SK-N-SH (cell line): ENCODE measurements at places on chromosomes 4 and X. TPM values are rescaled to one million over a fixed set of nuclear protein-coding genes. Genes with fewer than 3 reads are reported as not detected.

- no peaks in the 10 kb centered on the region for H3K36me3 ChIP-seq
- no peak for DNase-seq
- no peak overlapping the region for H3K27ac ChIP-seq
- H3K27me3 ChIP-seq, result no peaks in the 10 kb centered on the region
- H3K4me3 ChIP-seq, result no peak overlapping the region
Measured at GRCh38 chrX:42602566-42602965, 175.4 kb downstream of the PPP1R2C start.

DNA sequence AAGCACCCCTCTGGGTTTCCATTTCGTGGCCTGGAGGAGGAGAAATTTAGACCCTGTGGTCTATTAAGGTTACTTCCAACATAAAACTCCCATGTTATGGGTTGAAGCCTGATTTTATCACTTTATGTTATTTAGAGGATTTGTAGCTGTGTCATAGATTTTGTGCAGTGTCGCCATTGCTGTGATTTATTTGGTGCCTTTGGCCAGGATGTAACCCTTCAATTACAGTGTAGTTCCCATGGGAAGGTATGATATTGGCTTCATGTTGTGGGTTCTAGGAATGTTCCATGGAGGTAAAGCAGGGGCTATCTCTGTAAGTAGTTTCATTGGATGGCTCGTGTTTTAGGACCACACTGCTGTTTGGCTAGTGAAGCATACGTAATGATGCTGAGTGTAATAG, 58.5 kb downstream of the TMEM131L start:
- no peak overlapping the region for H3K27ac ChIP-seq
- no peak overlapping the region for H3K4me3 ChIP-seq

- no peaks in the 10 kb centered on the region for H3K36me3 ChIP-seq
- no peak for DNase-seq
- H3K4me1 ChIP-seq, result no peaks in the 10 kb centered on the region
- H3K27me3 ChIP-seq, result no peaks in the 10 kb centered on the region
- no peak overlapping the region for H3K27ac ChIP-seq
Measured at GRCh38 chr4:77284036-77284435, 127.0 kb downstream of the CCNG2 start.

- H3K27ac ChIP-seq, result no peak overlapping the region
- no peaks in the 10 kb centered on the region for H3K4me1 ChIP-seq
- no peaks in the 10 kb centered on the region for H3K27me3 ChIP-seq
- H3K36me3 ChIP-seq, result no peaks in the 10 kb centered on the region
- DNase-seq, result no peak
Measured at GRCh38 chr4:152045807-152046571, 285.2 kb upstream of the GATB start.

GRCh38 chrX:138775517-138775916, 64.0 kb upstream of the FGF13 start:
- DNase-seq, result peak; percentile 30
- no peaks in the 10 kb centered on the region for H3K36me3 ChIP-seq
- H3K4me3 ChIP-seq, result no peak overlapping the region
- H3K27ac ChIP-seq, result no peak overlapping the region
- H3K4me1 ChIP-seq, result no peaks in the 10 kb centered on the region

GRCh38 chr4:74083546-74083945, 15.4 kb downstream of the CXCL2 start:
- H3K27me3 ChIP-seq, result peaks cover 19% of the 10 kb centered on the region; the same call in 1 of the 2 replicates
- no peaks in the 10 kb centered on the region for H3K36me3 ChIP-seq
- H3K4me3 ChIP-seq, result no peak overlapping the region
- H3K4me1 ChIP-seq, result no peaks in the 10 kb centered on the region

DNA sequence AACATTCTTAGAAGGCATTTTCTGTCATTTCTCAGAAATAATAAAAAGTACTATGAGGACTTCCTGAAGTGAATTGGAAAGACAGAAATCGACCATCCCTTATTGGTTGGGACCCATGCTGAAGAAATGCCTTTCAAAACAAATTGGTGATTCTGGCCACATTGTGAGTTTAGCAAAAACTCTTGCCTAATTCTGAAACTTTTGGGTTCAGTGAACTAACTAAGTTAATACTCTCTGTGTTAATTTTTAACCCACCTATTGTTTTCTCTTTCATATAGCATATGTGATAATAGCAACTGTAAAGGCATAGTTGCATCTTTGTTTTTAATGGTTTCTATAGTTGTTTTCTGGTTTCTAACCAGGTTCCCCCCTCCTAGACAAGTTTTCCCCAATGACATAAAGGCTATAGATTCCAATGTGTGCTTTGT, 129.3 kb upstream of the FAT1 start:
- H3K4me1 ChIP-seq, result no peaks in the 10 kb centered on the region
- H3K4me3 ChIP-seq, result no peak overlapping the region
- no peaks in the 10 kb centered on the region for H3K36me3 ChIP-seq
- no peak for DNase-seq

Gene ADH1C
- polyA plus RNA-seq, result not detected in 2 replicates

DNA sequence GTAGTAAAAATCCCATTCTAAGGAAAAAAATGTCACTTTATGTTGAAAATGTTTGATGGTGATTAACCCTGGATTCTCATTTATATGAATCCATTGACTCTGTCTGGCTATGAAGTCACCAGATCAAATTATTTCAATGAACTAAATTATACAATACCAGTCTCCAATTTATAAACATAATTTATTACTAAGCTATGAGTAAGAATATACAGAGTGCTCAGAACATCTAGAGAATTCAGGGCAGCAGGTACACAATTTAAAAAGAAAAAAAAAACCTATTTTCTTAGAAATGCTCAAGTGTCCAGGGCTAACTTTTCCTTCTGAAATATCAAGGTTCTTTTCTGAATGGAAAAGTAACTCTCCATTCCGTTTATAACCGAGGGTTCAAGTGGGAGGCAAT, 48.6 kb downstream of the VEGFC start:
- peaks cover 4% of the 10 kb centered on the region for H3K4me1 ChIP-seq
- no peaks in the 10 kb centered on the region for H3K27me3 ChIP-seq
- H3K27ac ChIP-seq, result peak overlapping the region; percentile 67
- no peak for DNase-seq
- H3K4me3 ChIP-seq, result no peak overlapping the region

- H3K36me3 ChIP-seq, result no peaks in the 10 kb centered on the region
- H3K27ac ChIP-seq, result no peak overlapping the region
- no peak for DNase-seq
Measured at GRCh38 chr4:8656711-8657380, 64.3 kb downstream of the CPZ start.

DNA sequence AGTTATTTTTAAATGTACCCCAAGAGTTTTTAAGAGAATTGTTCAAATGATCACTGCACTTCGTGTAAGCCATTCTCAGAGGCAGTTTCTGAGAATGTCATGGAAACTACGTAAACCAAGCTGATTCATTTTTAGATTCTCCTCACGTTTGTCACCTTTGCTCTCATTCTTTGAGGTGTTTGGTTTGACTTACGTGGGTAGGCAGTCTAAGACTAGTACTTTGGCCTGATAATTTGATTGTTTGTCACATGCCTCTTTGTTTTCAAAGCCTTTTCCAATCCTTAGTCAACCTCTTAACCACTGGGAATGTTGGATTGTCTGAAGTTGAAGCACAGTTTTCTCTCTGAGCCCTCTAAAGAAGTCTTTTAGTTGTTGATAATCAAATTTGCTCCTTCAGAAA, 10.5 kb downstream of the SEPTIN11 start:
- H3K4me3 ChIP-seq, result no peak overlapping the region
- H3K4me1 ChIP-seq, result peaks cover 3% of the 10 kb centered on the region
- no peaks in the 10 kb centered on the region for H3K27me3 ChIP-seq
- no peak overlapping the region for H3K27ac ChIP-seq

Gene FAM149A
- 0.21 and 0.38 TPM in 2 replicates for polyA plus RNA-seq

- DNase-seq, result no peak
- no peak overlapping the region for H3K4me3 ChIP-seq
- no peaks in the 10 kb centered on the region for H3K27me3 ChIP-seq
- peak overlapping the region; percentile 11; the same call in 1 of the 2 replicates for H3K27ac ChIP-seq
- H3K36me3 ChIP-seq, result peaks cover 2% of the 10 kb centered on the region; the same call in 1 of the 2 replicates
Measured at GRCh38 chrX:130669233-130669632, 233.8 kb downstream of the ENOX2 start.

GRCh38 chr4:73248416-73248815, 10.2 kb downstream of the ANKRD17 start:
- H3K4me3 ChIP-seq, result no peak overlapping the region
- H3K4me1 ChIP-seq, result no peaks in the 10 kb centered on the region
- no peak overlapping the region for H3K27ac ChIP-seq
- DNase-seq, result no peak
- peaks cover 33% of the 10 kb centered on the region for H3K36me3 ChIP-seq

DNA sequence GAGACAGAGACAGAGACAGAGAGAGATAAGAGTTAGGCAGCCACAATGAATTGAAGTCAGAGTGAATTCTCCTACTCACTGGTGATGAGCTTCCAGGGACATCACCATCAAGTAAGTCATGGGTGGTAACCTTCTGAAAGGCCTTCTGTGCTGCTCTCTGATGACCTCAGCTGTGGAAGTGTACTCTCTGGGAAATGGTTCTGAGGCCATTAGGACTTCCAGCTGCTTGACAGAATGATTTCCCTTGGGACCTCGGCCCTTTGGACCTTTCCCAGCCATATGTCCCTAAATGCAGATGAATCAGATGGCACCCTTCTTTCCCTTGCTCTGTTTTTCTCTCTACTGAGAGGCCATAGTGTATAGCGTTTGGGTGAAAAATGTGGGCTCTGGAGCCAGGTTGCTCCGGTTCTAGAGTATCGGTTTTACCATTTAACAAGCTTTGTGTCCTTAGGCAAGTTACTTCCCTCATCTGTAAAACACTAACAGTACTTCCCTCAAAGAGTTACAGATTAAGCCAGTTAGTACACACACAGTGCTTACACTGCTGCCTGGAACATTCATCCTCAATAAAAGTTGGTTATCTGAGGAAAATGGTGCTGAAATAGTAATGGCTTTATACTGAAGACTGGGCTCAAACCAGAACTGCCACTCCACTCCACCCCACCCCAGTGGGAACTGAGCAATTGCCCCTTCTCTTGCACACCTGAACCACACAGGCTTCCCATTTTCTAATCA, 7.6 kb downstream of the SEPTIN11 start:
- H3K27me3 ChIP-seq, result no peaks in the 10 kb centered on the region
- no peak overlapping the region for H3K27ac ChIP-seq
- no peak overlapping the region for H3K4me3 ChIP-seq

Gene C4orf51
- polyA plus RNA-seq, result not detected in 2 replicates

GRCh38 chrX:112587194-112587593, 92.5 kb downstream of the LHFPL1 start:
- no peaks in the 10 kb centered on the region for H3K27me3 ChIP-seq
- no peak for DNase-seq
- H3K4me3 ChIP-seq, result no peak overlapping the region
- no peak overlapping the region for H3K27ac ChIP-seq

Gene NDST3
- 1.2 and 1.4 TPM in 2 replicates for polyA plus RNA-seq

GRCh38 chrX:40148385-40149285, 50.9 kb upstream of the BCOR start:
- no peaks in the 10 kb centered on the region for H3K36me3 ChIP-seq
- no peak overlapping the region for H3K4me3 ChIP-seq
- DNase-seq, result peak; percentile 59
- peaks cover 48% of the 10 kb centered on the region; the same call in 1 of the 2 replicates for H3K27me3 ChIP-seq
- H3K27ac ChIP-seq, result no peak overlapping the region
- H3K4me1 ChIP-seq, result peaks cover 44% of the 10 kb centered on the region; the same call in 1 of the 2 replicates

DNA sequence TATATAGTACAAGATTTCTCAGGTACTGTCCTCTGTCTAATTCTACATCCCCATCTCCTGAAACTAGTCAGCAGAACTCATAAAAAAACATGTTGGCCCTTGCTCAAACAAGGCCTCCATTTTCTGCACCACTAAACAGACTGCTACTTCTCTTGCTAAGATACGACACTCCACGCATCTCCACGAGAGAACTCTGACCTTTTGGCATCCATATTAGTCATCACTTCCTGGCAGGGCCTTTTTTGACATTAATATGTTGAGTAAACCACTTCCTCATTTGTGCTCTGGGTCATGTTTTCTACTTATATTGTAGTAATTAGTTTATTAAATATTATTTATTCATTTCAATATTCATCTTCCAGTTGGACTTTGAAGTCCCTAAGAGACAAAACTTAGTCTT, 65.6 kb downstream of the DCAF8L1 start:
- no peak overlapping the region for H3K4me3 ChIP-seq
- no peak for DNase-seq
- no peaks in the 10 kb centered on the region for H3K4me1 ChIP-seq
- H3K36me3 ChIP-seq, result no peaks in the 10 kb centered on the region

DNA sequence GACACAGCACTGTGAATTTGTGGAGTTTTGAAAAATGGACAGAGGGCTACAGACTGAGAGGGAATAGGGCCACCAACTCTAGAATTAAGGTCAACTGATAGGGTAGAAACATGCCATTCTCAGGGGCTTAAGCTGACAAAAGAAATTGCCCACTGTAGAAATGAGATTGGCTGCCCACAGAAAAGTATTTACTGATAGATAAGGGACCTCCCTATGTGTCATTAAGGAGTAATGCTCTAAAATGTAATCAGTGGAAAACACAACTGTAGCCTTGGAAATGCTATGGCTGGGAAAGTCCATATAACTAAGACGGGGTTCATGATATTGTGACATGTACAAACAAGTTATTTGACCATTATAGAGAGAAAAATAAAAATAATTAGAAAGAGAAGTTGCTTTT, 4.6 kb downstream of the RTL9 start:
- no peak for DNase-seq
- H3K4me1 ChIP-seq, result no peaks in the 10 kb centered on the region
- no peaks in the 10 kb centered on the region for H3K27me3 ChIP-seq
- H3K4me3 ChIP-seq, result no peak overlapping the region
- no peaks in the 10 kb centered on the region for H3K36me3 ChIP-seq
- H3K27ac ChIP-seq, result no peak overlapping the region

DNA sequence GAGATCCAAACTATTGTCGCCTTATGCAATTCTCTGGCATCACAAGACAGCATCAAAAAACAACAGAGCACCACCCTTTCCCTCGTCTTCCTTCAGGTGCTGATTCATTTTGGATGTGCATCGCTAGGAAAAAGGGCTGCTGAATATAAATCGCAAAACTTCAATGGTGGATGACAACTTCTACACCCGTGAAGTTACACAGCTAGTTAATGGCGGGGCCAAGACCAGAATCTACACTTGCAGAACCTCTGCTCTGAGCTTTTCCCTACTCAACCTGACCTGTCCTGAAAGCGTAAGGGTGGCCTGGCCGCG, 674 bp downstream of the GNPDA2 start:
- H3K27ac ChIP-seq, result peak overlapping the region; percentile 87
- H3K4me1 ChIP-seq, result peaks cover 2% of the 10 kb centered on the region
- peak overlapping the region; percentile 83 for H3K4me3 ChIP-seq
- H3K36me3 ChIP-seq, result peaks cover 6% of the 10 kb centered on the region
- no peak for DNase-seq

DNA sequence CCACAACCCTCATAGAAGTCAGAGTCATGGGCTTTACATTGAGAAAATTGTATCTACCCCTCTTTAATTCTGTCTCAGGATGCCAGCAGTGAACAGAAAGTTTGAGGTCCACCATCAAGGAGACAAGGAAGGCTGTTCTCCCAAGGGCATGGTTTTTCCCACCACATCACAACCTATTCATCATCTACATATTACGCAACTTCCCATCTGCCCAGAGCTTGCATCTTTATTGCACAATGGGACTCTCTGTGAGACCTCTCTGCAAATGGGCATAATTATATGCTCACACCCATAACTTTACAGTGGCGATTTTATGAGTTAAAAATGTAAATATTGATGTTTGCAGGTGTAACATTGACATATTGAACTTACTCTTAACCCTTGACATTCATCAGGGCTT, 38.9 kb downstream of the PAGE2 start:
- no peak overlapping the region for H3K27ac ChIP-seq
- H3K36me3 ChIP-seq, result no peaks in the 10 kb centered on the region

- H3K36me3 ChIP-seq, result no peaks in the 10 kb centered on the region
- H3K4me3 ChIP-seq, result no peak overlapping the region
- H3K4me1 ChIP-seq, result peaks cover 11% of the 10 kb centered on the region
- DNase-seq, result no peak
- H3K27me3 ChIP-seq, result no peaks in the 10 kb centered on the region
Measured at GRCh38 chr4:15336410-15337167, 91.2 kb upstream of the C1QTNF7 start.
